Endothelial cell of umbilical vein (primary cell): ENCODE measurements at places on chromosomes 1 and 21. TPM values are rescaled to one million over a fixed set of nuclear protein-coding genes. Genes with fewer than 3 reads are reported as not detected.
A peak's percentile ranks its signal among the peaks of the same experiment; 100 is the strongest.

- H3K4me3 ChIP-seq, result no peak overlapping the region
- H3K27ac ChIP-seq, result no peak overlapping the region
- no peaks in the 10 kb centered on the region for H3K27me3 ChIP-seq
Measured at GRCh38 chr1:229470406-229471043, 36.6 kb upstream of the ACTA1 start.

DNA sequence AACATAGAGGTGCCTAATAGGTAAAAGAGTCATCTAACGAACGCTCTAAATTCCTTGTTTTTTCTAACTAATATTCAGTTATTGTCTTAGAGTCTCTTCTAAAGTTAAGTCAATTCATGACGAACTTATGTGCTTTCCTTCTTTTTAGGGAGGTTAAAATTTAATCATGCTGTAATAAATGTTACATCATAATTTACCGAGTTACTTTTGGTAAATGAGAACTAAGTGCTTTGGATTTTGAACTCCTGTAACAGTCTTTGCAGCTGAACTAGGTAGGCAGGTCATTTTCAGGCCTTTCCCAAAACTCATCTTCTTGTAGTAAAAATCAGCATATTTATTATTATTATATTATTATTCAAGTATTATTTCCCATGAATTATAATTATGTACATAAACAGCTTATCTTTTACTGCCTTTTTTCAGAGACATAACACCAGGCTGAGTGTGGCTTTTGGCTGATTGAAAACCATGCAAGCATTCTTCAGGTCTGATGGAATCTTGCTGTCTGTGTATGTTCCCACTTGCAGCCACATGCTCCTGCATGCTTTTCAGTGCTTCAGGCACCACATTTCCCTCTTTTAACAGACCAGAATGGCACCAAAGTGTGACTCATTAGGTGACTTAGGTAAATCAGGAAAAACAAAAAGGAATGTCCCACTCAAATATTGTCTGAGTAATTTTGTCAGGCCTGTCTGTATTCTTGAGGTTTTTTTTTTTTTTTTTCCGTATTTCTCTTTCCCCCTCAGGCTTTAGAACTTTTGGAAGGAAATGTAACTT, 81.0 kb upstream of the CD55 start:
- DNase-seq, result peak; percentile 59
- H3K4me1 ChIP-seq, result peaks cover 18% of the 10 kb centered on the region
- no peaks in the 10 kb centered on the region for H3K36me3 ChIP-seq
- no peak overlapping the region for H3K4me3 ChIP-seq

DNA sequence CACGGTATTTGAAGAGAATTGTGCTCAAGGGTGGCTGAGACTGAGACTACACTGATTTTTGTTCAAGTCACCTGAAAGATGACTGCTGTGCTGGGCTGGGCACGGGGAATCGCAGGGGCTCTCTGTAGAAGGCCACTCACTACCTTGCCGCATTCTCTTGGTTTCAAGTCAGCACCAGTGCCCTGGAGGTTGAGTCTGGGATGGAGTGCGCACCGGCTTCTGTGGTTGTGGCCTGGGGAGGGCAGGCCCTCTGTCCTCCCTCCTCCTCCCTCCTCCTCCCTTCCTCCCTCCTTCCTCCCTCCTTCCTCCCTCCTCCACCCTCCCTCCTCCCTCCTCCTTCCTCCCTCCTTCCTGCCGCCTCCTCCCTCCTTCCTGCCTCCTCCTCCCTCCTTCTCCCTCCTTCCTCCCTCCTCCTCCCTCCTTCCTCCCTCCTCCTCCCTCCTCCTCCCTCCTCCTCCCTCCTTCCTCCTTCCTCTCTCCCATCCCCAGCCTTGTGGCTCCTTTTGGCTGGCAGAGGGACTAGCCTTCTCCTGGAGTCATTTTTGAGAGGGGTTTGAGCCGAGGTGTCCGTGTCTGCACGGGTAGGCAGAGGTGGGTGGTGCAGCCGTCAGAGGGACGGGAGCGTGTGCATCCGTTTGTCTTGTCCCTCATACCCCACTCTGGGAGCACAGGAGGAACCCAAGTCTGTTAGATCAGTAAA, 9.5 kb downstream of the RER1 start:
- H3K4me1 ChIP-seq, result peaks cover 10% of the 10 kb centered on the region
- peaks cover 26% of the 10 kb centered on the region for H3K36me3 ChIP-seq
- H3K27me3 ChIP-seq, result no peaks in the 10 kb centered on the region
- no peak for DNase-seq
- no peak overlapping the region for H3K27ac ChIP-seq

DNA sequence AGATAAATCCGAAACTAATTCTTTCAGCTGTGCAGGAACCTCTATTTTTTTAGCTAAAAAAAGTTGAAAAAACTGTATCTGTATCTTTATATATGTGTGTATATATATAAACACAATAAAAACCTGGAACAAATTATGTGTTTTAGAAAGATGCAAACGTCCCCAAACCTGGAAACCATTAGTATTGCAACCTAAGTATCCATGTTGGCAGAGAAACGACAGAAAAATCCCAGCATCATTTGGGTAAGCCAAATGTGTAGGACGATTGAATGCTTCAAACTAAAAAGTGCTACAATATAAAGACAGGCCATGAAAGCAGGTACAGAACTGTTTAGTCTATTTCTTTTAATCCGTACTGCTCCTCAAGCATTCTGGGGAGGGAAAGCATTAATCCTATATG, 87.9 kb downstream of the AHCTF1 start:
- no peak overlapping the region for H3K27ac ChIP-seq
- H3K4me1 ChIP-seq, result no peaks in the 10 kb centered on the region
- H3K36me3 ChIP-seq, result peaks cover 2% of the 10 kb centered on the region
- no peak for DNase-seq
- H3K27me3 ChIP-seq, result no peaks in the 10 kb centered on the region
- H3K4me3 ChIP-seq, result no peak overlapping the region

DNA sequence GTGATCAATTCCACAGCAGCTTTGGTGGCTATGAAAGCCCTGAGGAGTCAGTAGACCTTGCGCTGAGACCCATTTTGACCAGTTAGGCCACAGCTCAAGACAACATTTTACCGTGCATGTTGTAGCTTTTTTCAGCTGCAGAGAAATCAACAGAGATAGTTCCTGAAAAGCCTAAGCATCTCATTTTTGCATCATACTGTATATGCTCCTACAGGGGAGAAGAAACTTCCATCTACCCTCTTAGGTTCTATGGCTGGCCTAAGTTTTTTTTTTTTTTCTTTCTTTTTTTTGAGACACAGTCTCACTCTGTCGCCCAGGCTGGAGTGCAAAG, 24.8 kb upstream of the EYA3 start:
- DNase-seq, result no peak
- peak overlapping the region; percentile 69 for H3K27ac ChIP-seq
- H3K27me3 ChIP-seq, result no peaks in the 10 kb centered on the region
- no peak overlapping the region for H3K4me3 ChIP-seq
- H3K36me3 ChIP-seq, result no peaks in the 10 kb centered on the region
- peaks cover 21% of the 10 kb centered on the region for H3K4me1 ChIP-seq

DNA sequence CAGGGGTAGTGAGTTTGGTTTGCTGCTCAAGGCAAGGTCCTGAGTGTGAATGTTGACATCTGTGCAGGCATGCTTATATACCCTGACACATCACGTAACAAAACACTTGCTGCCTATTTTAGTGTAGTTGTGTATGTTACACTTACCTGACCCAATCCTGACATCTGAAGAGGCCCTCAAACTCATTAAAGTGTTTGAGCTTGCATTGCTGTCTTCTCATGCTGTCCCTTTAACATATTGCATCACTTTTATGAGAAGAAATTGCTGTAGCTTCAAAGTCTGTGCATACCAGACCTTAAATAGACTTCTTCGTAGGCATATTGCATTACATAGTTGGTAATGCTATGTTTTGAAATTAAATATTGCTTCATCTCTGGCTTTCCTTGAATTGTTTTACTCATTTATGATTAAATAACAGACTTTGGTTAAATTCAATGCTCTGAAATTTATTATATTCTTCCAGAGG, at the start of gene KRTAP19-3:
Gene KRTAP19-3 (minus strand): TSS at position 51 of the 466 bp plus-strand sequence. CDS start 56 bp downstream, outside the sequence.
- H3K4me1 ChIP-seq, result no peaks in the 10 kb centered on the region
- DNase-seq, result no peak
- no peaks in the 10 kb centered on the region for H3K36me3 ChIP-seq
- H3K27me3 ChIP-seq, result no peaks in the 10 kb centered on the region
- H3K27ac ChIP-seq, result no peak within 1 kb of the TSS
- no peak within 1 kb of the TSS for H3K4me3 ChIP-seq

Gene PEX10
- 23.0 and 26.7 TPM in 2 replicates for total RNA-seq

Gene CACNA1E
- not detected in 2 replicates for total RNA-seq

- H3K4me1 ChIP-seq, result no peaks in the 10 kb centered on the region
- no peak overlapping the region for H3K4me3 ChIP-seq
- no peak for DNase-seq
- H3K36me3 ChIP-seq, result no peaks in the 10 kb centered on the region
- H3K27ac ChIP-seq, result no peak overlapping the region
- no peaks in the 10 kb centered on the region for H3K27me3 ChIP-seq
Measured at GRCh38 chr1:191261111-191261510, 783.4 kb upstream of the BRINP3 start.

GRCh38 chr1:176206006-176206960, 803 bp downstream of the COP1 start:
- H3K4me3 ChIP-seq, result peak overlapping the region; percentile 77
- H3K27ac ChIP-seq, result peak overlapping the region; percentile 80
